ENCODE measurements at places on chromosomes 4 and X. TPM values are rescaled to one million over a fixed set of nuclear protein-coding genes. Genes with fewer than 3 reads are reported as not detected.

DNA sequence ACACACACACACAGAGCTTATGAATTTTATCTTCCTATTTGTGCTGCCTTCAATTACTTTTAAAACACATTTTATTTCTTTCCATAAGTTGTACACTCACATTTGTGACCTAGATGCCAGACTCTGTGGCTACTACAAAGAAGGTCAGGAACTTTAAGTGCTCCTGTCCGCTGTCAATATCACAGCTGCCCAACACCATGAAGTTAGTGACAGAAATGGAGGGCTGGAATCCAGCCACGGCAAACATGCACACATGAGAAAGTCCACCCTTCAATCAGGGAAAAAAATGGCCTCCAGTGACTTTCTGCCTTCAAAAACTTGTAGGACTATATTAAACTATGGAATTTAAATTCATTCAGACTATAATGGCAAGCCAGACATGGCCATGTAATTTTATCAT lies 334.4 kb upstream of the FSTL5 start:
- no peak for DNase-seq

DNA sequence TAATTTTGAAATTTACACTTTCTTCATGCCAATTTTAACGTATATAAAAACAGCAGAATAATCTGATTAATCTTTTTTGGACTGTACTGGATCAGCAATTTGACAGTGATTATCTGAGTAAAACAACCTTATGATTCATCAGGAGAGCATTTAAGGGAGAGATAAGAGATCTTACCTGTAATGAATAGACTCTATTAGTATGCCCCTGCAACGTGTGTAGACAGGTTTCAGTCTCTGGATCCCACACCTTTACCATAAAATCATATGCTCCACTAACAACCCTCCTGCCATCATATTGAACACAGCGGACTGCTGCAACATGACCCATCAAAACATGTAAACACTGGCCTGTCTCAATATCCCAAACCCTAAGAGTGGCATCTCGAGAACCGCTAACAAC lies 210.1 kb downstream of the FBXW7 start:
- no peak for DNase-seq

DNA sequence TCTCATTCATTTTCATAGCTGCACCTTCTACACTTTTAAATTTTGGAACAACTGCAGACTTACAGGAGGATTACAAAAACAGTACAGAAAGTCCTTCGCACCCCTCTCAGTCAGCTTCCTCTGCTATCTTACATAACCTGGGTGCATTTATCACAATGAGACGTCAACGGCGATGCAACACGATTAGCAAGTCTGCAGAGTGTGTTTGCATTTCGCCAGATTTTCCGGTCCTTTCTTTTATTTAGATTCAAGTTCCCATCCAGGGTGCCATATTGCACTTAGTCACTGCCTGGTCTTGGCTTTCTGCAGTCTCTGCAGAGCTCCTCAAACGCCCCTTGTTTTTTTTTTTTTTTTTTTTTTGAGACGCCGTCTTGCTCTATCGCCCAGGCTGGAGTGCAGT lies 85.9 kb downstream of the ASMT start:
- no peak for DNase-seq

DNA sequence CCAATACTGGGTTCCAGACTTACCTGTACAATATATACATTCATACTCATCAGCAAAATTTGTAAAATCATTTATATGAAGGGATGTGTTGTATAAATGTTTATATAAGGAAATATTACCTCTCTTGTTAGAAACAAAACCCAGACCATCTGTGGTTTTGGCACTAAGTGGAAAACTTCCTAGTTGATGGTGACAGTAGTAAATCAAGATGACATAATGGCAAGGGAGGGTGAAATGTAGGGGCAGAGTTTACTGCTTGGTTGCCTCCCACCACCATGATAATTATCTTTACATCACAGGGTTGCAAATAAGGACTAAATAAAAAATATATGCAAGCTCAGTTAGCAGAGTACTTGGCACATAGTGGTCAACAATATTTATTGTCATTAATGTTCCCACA lies 365.3 kb upstream of the TEX13C start:
- no peak for DNase-seq

DNA sequence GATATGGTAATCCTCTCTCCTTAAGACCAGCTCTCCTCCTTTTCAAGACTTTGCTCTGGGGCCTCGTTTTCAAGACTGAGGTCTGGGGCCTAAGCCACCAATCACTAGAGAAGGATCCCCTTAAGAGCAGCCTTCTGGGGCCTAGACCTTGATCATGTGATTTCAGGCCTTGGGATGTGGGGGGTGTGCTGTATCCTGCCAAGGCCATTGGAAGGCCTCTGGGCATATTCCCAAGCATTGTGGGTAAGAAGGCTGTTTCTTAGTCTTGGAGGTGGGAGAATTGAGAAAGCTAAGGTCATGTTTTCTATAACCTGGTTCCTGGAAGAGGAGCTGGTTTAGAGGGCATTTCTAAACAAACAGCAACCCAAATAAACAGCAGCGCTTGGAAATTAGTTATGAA lies 12.1 kb downstream of the TMEM164 start:
- DNase-seq = no peak

GRCh38 chr4:158778156-158778711 lies 9.4 kb downstream of the FNIP2 start:
- DNase-seq = no peak

- no peak for DNase-seq
Measured at GRCh38 chr4:145829629-145830395, 108.8 kb downstream of the ZNF827 start.

GRCh38 chr4:151940926-151941617 lies 180.3 kb upstream of the GATB start:
- DNase-seq = no peak

The SPRY1 gene
- total RNA-seq = 134 TPM

GRCh38 chr4:75477201-75477600 lies 37.0 kb downstream of the RCHY1 start:
- DNase-seq = no peak

GRCh38 chrX:20265726-20266681 lies 705 bp downstream of the RPS6KA3 start:
- peak; percentile 68 for DNase-seq

- no peak for DNase-seq
Measured at GRCh38 chr4:87019898-87020297, 85.1 kb downstream of the AFF1 start.

DNA sequence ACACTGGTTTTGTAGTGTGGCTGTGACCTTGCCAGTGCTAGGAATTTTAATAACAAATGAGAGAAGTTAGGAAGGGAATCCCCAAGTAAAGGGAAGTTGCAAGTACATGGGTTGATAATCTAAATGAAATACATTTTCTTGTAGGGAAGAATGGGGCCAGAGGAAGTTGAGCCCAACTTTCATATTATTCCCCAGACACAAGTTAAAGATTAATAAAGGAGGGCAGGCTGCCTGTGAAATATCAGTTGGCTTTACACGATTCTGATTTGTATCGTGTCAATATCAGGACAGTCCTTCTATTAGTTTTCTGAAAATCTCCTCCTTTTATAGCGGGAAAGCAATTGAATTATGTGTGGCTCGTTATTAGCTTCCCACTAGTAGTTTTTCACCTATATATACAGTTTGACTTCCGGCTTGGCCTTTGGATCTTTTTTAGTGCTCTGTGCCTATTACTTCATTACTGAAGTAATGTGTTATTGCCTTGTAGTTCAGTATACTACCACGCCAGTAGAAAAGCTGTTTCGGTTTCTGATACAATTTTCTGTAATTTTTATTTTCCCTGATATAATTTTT lies 1.7 kb downstream of the PDLIM5 start:
- no peak for DNase-seq

- DNase-seq = no peak
Measured at GRCh38 chr4:17876943-17877342, 66.2 kb downstream of the NCAPG start.

DNA sequence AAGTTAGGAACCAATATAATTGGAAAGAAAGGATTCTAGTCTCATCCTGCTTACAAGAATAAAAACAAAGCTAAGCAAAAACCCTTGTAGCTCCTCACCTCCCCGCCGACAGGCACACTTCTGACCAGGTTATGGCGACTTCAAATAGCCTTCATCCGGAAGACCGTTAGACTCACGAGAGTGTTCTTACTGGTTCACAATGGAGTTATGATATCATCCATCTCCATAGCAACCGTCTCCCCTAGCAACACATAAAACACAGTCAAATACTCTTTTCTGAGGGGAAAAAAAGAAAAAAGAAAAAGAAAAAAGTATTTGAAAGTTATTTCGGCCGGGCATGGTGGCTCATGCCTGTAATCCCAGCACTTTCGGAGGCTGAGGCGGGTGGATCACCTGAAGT lies at the start of gene IL13RA2:
IL13RA2 (minus strand) TSS at position 162 of the 400 bp plus-strand sequence. CDS start 347 bp downstream, outside the sequence.
- DNase-seq = no peak

GRCh38 chrX:57595381-57595811 lies 3.6 kb downstream of the ZXDB start:
- DNase-seq = no peak

- DNase-seq = no peak
Measured at GRCh38 chr4:84413480-84413879, 85.6 kb downstream of the NKX6-1 start.

DNA sequence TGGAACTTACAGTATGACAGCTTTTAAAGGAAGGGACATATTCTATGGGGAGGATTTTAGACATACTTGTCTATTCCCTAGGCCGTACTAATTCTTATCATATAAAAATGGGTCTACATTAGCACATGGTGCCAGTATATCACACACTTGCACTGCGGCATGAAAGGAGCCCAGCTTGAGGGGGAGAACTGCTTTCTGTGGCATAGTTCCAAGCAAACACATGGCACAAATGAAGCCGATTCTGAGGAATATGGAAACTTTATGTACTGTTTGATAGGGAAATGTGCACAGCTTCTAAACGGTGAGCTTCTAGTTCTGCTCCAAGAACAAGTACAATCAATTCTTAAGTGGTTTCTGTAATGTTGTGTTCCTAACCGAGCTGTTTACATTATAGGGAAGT lies 675.6 kb upstream of the FTHL17 start:
- no peak for DNase-seq

The PAK3 gene
- total RNA-seq = 1.4 TPM

DNA sequence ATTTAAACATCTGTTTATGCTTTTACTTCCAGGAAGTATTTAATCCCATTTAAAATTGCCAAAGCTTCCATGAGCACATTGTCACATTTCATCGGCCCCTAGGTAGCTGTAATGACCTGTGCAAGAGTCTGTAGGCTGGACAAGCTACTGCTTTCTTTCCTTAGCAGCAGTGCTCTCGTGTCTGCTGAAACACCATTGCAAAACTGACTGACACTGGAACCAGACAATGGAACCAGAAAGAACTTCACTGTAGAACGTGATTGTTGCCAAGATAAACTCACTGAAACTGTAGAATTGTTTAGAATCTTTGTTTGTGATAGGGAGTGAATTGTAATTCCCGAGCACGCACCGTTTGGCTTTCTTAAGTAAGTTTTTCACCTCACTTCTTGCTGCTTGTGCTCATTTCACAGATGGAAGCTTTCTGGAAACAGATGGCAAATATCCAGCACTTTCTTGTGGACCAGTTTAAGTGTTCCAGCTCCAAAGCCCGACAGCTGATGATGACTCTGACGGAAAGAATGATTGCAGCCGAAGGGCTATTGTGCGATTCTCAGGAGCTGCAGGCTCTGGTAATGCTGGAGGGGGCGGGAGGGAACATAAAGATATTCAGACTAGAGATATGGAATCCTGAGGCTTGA lies 36.9 kb downstream of the EVC start:
- DNase-seq = peak; percentile 5

The HPGD gene
- total RNA-seq = 77.2 TPM

DNA sequence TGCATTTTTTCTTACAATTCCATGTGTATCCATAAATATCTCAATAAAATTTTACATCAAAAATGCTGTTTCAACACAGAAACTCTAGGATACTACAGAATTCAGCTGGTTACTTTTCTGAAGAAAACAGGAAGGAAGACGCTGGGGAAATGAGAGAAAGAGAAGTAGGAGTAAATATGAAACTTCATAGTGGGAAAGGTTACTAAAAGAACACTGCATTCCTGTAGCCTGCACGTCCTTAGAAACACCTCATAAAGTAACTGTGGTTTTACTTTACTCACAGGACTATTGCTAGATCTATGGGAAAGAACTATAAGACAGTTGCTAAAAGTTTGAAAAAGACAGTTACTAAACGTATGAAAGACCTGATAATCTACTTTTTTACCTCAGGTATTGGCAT lies 23.1 kb downstream of the ATP11C start:
- DNase-seq = no peak

- DNase-seq = no peak
Measured at GRCh38 chrX:68757331-68757730, 71.5 kb upstream of the EFNB1 start.

GRCh38 chr4:156725257-156725656 lies 246.3 kb downstream of the PDGFC start:
- no peak for DNase-seq

The MAGEB2 gene
- total RNA-seq = not detected

DNA sequence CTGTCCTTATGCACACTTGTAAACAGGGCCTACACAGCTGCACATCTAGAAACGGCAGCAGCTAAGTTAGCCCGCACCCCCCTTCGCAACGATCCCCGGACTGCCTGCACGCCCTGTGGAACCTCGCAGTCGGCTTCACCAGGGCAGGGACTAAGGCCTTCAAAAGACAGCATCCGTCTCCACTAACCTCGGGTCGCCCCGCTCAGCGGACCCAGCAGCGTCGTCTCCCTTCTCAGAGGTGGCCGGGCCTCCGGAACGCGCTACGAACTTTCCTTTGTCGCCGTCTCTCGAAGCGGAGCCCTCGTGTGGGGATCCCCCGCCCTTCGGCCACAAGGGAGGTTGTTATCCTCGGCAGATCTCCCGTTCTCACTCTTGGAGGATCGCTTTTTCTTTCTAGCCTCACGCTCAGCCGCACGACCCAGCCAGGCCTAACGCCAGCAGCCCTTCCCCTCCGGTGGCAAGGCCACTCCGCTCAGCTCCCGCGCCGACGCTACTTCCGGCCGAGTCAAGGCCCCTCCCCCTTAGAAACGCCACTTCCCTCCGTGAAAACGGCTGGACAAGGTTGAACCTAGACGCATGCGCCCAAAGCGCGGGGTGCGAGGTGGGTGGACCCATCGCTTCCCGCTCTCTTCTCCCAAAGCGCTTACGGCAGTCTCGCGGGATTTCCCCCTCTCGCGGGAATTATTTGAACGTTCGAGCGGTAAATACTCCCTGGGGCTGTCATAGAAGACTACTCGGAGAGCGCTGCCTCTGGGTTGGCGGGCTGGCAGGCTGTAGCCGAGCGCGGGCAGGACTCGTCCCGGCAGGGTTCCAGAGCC lies at the start of the genes DCAF16 and NCAPG:
DCAF16 (minus strand) TSS at position 498 of the 818 bp plus-strand sequence. CDS start 6,616 bp downstream, outside the sequence.
NCAPG (plus strand) TSS at position 720 of the 818 bp plus-strand sequence. CDS start 99 bp downstream, outside the sequence.
- DNase-seq = peak; percentile 100

The GRXCR1 gene
- total RNA-seq = not detected

DNA sequence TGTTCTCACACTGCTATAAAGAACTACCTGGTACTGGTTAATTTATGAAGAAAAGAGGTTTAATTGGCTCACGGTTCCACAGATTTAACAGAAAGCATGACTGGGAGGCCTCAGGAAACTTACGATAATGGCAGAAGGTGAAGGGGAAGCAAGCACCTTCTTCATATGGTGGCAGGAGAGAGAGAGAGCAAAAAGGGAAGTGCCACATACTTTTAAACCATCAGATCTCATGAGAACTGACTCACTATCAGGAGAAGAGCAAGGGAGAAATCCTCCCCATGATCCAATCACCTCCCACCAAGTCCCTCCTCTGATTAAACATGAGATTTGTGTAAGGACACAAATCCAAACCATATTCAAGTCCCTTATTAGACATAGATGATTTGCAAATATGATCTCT lies 12.3 kb upstream of the RAP2C start:
- no peak for DNase-seq

Measured in upper lobe of right lung (tissue), 1 donor.